ENCODE measurements at places on chromosomes 7 and 10.

- no peak for DNase-seq
These were observed 192.0 kb downstream of the ADK start for GRCh38 chr10:74342991-74343390.

DNA sequence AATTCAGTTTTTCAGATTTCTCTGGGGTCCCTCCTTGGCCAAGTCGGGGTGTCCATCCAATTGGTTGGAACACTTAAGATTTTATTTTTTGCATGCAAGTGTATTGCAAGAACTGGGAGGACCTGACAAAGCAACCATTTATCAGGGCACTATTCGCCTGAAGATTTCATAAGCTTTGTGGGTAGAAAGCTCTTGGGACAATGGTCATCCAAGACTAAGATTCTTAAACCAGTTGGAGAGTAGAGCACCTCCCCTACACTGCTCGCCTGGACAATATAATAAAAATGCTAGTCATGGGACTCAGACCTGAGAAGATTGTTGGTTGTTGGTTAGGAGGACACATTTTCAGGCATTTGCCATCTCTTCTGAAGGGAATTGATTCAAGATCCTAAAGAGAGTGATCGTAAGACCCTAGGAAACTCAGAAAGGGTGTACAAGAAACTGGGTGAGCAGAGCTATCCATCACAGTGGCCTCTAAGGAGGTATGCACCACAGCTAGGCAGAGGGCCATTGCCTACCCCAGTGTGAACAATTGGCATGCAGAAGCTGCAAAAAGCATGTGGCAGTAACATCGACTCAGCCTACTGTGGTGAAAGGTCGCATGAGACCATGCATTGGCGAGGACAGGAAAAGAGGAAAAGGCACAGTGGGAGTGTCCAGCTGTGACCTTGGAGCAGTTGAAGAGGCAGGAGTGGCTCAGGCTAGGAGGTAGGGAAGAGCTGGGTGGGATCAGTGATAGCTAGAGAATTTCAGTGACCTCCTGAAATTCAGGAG is 1235.3 kb upstream of the AUTS2 start:
- DNase-seq = no peak

DNA sequence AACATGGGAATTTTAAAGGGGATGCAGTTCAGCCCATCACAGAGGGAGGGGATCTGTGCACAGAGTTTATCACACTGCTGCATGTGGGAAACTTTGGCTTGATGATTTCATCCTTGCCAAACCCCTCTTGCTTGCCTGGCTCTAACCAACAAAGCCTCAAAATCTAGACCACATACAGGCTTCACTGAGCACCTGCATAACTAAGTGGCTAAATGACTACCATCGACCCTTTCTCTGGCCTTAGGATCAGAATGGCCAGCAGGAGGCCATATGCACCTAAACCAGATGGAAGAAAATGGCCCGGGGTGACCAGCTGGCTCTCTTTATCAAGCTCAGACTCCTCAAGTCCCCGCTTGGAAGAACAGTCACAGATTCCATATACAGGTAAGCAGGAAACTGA is 15.6 kb upstream of the ZNF25 start:
- DNase-seq = no peak

DNA sequence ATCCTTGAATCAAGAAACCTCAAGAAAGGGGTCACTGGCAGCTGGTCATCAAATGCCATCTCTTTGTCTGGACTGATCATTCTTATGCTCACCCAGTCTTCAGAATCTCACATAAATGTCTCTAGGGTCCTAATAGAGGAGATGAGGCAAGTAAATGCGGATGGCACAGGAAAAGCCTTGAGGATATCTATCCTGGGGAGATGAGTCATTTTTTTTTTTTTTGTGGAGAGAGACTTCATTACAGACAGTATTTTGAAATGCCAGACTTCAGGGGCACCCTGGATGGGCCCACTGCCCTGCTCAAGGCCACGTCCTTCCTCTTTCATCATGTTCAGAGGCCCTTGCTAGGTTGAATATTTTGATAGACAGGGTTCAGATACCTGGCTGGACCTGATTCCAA is 19.5 kb upstream of the PLPP4 start:
- DNase-seq = no peak

DNA sequence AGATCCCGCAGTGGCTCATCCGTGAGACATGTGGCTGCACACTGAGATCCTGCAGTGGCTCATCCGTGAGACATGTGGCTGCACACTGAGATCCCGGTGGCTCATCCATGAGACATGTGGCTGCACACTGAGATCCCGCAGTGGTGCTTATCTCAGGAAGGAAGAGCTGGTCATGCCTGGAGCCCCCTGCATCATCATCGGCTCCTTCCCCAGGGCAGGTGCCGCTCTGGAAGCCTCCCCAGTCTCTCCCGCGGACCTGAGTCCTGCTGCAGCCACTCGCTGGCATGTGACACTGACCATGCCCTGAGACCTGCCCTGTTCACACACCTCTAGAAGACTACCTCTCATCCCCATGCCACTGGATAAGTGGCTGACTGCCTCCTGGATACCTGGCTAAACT is 181.3 kb downstream of the PTPRN2 start:
- no peak for DNase-seq

GRCh38 chr7:128876586-128876977 is 13.9 kb downstream of the ATP6V1F start:
- no peak for DNase-seq

Measured in central memory CD8-positive, alpha-beta T cell (primary cell).